ENCODE measurements at places on chromosomes 1 and 21.

GRCh38 chr1:229288516-229288915 lies 17.6 kb downstream of the RAB4A start:
- no peak for DNase-seq

GRCh38 chr1:71462247-71462646 lies 381.4 kb upstream of the ZRANB2 start:
- DNase-seq: no peak

- no peak for DNase-seq
These were observed 402.4 kb upstream of the PROX1 start for GRCh38 chr1:213585402-213585801.

DNA sequence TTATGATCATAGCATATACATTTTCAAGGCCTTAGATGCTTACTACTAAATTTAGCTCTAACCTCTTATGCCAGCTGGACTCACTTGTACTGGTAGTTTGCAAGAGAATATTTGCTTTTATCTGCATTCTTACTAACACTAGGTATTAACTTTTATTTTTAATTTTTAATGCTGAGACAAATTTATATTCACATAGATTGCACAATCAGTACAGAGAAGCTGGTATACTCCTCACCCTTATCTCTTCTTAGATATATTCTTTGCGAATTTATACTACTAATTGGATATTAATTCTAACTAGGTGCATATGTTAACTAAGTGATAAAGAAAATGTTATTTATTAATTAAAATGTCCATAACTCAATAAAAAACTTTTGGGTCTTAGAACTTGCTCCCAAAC lies 561.8 kb upstream of the PRMT6 start:
- DNase-seq: no peak

- no peak for DNase-seq
These were observed 3.0 kb upstream of the TMEM82 start for GRCh38 chr1:15739259-15739658.

DNA sequence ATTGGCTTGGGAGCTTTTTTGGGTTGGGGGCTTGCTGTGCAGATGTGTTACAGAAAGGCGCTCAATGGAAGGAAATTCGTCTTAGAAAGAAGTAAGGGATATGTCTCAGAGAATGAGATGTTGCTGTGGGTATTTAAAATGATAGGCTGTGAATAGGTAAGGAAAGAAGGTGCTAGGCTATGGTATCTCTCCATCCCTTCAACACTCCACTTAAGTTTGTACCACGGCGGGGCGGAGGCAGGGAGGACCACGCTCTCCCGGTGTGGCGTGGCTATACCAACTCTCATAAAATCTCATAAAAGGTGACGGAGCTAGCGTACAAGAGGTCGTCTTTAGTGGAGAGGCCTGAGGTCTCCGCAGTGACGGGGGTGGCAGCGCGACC lies 305 bp upstream of the RPS6KC1 start:
- no peak for DNase-seq

- DNase-seq: no peak
These were observed 653 bp downstream of the CASP9 start for GRCh38 chr1:15523104-15524020.

DNA sequence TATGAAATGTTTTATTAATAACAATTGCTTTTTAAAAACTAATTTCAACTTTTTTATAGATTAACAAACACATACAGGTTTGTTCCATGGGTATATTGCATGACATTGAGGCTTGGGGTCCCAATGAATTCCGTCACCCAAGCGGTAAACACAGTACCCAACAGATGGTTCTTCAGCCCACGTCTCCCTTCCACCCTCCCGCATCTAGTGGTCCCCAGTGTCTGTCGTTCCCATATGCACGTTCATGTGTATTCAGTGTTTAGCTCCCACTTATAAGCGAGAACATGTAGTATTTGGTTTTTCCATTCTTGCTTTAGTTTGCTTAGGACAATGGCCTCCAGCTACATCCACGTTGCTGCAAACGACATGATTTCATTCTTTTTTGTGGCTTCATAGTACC lies 48.6 kb downstream of the NOS1AP start:
- no peak for DNase-seq

DNA sequence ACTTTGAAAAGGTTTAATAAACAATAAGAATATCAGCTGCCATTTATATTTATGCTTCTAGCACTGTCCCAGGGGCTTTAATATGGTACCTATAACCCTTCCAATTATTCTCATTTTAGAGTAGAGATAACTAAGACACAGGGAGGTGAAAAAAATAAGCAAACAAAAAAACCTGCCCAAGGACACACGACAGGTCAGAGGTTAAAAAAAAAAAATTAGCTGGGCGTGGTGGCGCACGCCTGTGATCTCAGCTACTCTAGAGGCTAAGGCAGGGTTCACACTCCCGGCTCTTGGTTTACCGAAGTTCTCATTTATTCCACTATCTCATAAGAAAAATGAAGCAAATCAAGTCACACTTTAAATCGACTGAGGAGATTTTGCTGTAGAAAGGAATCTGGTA lies 34.7 kb upstream of the CNN3 start:
- no peak for DNase-seq

DNA sequence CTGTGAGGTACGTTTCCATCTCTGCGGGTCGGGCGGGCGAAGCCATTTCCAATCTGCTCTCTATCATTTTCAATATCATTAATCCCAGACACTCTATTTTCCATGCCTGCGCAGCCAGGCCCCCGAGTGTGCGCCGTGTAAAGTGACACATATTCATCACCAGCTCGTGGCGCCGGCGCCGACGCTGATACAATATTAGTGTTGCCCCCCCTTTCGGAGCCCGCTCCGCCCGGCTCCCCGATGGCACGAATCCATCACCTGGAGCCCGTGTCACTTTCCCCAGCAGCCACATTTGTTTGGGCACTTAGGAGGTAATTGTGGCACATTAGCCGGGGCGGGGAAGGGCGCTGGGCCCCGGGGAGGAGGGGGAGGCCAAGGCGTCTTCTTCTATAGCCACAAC lies 33.7 kb upstream of the DMBX1 start:
- no peak for DNase-seq

DNA sequence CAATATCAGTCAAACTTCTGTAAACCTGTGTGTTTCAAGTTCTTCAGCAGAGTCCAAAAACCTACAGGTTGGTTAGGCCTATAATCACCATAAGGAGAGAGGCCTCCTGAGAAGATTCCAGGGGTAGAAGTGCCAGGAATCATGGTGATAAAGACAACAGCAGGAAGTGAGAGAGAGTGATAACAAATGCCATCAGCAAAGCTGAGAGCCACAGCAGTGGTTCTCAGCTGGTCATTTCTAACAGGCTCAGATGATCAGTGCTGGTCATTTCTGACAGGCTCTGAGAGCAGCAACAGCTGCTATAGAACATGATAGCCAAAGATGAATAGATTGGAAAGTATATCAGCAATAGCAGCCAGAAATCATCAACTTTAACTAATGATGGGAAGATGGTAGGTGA lies 101.3 kb downstream of the TYW3 start:
- DNase-seq: no peak

DNA sequence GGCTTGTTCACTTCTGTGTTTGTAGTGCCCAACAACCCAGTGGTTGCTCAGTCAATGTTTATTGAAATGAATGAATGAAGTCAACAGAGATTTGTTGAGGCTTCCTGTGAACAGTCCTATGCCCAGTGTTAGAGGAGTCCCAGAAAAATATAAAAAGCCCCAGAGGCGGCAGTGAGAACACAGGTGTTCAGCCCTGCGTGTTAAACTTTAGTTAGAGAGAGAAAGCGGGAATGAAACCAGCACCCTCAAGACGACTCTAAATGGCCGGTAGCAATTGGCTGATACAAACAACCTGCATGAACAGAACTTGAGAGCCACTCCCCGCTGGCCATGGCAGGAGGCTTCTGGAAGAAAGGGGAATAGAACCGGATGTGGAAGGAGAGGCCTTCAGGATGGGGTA lies 22.6 kb downstream of the TMEM51 start:
- no peak for DNase-seq

- no peak for DNase-seq
These were observed 1.4 kb downstream of the TARBP1 start for GRCh38 chr1:234477386-234478151.

DNA sequence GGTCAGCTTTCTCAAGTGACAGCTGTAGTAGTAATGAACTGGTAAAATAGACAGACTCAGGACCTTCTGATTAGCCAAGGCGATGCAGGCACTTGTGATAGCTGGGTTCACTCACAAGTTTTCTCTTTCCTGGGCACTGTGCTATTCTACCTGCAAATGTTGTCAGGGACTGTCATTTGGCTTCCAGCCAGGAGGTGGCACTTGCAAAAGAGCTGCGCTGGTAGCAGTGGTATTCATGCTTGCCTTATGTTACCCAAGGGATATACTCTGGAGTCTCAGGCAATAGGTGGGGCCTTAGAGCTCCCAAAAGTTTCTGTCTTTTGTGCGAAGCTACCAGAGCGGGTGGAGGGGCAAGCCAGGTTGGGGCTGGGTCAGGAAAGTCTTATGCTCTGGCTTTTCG lies 23.5 kb downstream of the IFI44 start:
- peak; percentile 43 for DNase-seq

DNA sequence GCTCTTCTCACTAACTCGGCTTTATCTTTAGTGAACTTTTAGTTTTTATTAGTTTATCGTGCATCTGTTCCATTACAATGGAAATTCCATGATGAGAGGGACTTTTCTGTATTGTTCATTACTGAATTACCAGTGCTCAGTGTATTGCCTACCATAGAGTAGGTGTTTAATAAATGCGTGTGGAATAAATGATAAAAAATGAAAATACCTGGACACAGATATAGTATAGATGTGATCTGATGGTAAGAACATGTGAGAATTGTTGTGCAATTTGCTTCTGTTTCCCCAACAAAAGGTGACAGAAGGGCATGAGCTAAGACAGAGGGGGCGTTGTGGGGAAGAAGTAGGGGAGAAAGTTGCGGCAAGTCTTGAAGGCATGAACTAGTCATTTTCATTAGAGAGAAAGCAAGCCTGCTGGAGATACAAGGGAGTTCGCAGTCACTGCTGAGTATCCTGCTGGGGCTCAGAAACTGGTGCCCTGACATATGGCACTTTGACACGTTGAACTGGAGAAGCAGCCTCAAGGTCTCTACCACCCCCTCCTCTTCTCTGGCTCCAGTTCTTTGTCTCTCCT lies 5.6 kb upstream of the COG2 start:
- peak; percentile 22 for DNase-seq

DNA sequence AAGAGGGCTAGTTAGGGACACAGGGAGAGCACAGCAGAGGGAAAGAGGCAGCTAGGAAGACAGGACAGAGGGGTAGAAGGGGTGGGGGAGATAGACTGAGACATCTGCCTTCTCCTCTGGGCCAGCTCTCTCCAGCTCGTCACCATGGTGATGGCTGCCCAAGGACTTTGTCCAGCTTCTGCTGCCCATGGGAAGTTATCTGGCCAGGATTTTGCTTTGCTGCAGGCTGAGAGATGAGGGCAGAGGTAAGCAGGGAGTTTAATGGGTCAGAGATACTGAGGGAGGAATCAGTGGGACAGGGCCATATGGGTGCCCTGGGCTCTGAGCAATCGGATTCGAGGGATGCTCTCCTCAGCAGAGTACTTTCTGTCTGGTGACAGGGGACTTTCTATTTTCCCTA lies 34.5 kb upstream of the GPR37L1 start:
- no peak for DNase-seq

GRCh38 chr1:29782846-29783507 lies 546.7 kb downstream of the PTPRU start:
- no peak for DNase-seq

- DNase-seq: no peak
These were observed 26.3 kb downstream of the AHDC1 start for GRCh38 chr1:27577504-27578188.

DNA sequence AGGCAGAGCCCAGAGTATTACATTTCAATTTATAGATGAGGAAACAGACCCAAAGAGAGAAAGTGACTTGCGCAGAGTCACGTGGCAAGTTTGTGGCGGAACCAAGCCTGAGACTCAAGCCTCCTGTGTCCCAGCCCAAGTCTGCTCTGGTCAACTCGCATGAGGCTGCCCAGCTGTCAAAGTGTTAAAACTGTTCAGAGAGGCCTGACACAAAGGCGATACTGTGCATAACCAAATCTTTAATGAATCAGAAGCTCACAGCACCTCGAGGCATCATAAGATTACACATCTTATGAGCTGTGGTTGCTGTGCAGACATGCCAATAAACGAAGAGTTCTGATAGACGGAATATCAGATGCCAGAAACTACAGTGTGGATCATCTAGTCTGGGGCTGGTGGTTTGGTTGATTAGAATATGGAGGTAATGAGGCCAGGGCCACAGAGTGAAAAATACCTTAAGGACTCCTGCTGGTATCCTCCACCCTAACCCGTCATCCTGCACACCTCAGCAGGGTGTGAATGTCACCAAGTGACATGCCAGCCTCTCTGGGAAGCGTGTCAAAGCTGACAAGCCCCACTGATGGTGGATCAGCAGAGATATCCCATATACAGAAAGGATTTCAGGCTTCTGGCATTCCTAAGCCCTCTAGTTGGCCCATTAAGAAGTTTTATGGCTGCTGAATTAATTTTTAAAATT lies 42.2 kb downstream of the TNNT2 start:
- no peak for DNase-seq

DNA sequence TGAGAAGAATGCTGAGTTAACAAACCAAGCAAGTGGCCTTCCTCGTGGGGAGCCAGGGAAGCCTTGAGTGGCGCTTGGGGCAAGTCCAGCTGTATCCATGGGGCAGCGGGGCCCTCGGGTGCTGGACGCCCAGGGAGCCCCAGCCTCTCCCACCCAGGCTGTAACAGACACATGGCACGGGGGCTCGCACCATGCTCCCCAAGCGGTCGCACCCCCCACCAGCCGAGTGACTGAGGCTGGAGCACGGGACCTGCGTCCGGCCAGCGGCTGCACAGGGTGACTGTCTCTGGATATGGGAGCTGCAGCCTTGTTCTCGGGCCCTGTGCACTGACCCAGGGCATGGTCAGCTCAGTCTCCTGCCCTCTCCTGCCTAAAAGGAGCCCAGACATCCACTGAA lies 53.9 kb upstream of the ACTRT2 start:
- DNase-seq: no peak

- no peak for DNase-seq
These were observed 53.4 kb downstream of the PTPN14 start for GRCh38 chr1:214498021-214498420.

All from activated CD8-positive, alpha-beta T cell treated with anti-CD3 and anti-CD28 coated beads for 36 hours (primary cell).